Activated CD4-positive, alpha-beta T cell treated with anti-CD3 and anti-CD28 coated beads for 24 hours (primary cell): ENCODE measurements at places on chromosomes 6 and 20.

DNA sequence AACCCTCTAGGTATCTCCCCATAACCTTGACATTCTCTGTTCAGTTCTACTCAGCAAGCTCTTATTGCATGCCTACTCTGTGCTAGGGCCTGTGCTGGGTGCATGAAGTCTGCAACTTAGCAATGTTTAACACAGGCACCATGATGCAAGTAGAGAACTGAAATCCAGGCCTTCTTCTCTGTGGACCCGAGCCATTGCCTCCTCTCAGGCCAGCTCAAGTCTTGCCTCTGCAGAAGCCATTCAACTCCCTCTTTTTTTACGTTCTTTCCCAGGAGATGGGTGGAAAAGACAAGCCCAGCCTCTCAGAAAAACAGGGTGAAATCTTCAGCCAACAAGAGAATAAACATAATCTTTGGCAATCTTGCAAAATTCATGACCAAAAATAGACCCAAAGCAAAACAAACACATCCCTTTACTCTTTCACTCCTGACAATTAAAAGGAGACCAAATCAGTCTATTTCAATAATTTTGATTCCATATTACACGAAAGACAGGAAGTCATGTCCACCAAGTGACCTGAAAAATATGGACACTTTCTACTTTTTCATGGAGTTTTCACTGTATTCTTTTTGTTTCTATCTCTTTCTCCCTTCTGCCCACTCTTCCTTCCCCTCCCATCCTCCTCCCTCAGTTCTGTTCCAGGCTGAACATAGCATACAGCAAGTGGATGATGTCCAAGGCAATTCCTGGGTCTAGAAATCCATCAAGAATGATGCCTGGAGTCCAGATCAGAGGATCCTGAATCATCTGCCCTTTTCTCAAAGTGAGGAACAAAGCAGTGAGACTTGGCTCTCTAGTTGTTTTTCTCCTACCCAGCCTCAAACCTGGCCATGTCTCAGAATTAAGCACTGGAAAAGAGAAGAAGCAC lies 45.4 kb upstream of the MOCS1 start:
- DNase-seq, result no peak

DNA sequence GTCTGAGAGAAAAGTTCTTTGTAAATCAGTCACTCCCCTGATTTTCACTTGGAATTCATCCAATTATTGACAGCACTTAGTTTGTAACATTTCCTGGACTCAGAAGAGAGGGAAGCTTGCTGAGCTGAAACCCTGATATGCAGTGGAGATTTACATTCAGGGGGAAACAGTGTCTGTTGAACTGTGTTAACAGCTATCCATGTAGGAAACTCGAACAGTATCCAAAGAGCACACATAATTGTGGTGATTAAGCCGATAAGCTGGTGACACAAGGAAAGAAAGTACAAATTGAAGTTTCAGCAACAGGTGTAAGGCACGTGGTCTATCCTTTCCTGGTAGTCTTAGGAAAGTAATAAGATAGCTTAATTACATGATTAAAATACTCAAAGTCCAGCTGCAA lies 78.1 kb upstream of the FLRT3 start:
- no peak for DNase-seq

DNA sequence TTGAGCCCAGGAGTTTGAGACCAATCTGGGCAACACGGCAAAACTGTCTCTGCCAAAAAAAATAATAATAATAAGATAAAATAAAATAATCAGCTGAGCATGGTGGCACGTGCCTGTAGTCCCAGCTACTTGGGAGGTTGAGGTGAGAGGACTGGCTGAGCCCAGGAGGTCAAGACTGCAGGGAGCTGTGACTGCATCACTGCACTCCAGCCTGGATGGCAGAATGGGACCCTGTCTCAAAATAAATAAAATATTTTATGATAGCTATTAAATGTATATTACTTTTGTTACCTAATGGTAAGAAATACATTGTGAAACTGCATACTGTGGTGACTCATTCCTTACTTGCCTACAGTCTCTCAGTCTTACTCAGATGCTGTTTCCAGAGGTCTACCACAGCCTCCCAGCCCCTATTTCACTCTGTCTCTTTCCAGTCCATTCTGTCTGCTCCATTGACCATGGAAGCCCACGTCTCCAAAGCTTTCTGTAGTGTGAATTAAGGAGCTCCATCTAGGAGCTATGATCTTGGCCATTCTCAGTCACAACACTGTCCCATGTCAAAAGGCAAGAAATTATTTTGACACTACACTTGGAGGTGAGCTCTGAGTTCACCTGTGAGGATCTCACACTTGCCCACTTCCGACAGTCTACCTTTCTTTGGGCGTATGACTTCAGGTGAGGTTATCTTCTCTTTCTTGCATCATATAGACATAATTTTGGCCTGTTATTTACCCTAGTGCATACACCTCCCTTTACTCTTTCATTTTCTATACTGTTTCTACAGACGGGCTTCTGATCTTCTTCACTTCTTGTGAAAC lies 22.4 kb upstream of the SNX9 start:
- no peak for DNase-seq

DNA sequence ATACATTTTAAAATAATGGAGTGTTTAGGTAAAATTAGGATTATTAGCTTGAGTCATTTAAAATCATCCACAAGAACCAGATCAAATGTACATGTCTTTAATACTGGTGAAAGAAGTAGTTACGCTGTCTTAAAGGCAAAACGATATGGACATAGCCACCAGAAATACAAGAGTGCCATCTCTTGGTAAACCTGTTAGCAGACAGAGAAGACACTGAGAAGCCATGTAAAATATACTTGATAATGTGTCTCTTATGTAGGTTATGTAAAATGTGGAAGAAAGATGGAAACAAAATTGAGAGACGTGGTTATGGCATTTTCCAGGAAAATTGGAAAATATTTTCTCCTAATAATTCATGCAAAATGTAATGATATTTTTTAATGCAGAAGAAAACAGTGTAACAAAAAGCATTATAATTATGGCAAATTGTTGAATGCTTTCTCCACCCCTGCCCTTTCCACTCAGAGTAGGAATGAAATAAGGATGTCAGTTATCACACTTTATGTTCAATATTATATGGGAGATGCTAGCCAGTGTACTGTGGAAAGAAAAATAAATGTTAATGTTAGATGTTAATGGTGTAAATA lies 12.2 kb upstream of the SLC17A2 start:
- no peak for DNase-seq

GRCh38 chr20:20666359-20666758 lies 46.1 kb downstream of the RALGAPA2 start:
- DNase-seq, result no peak

DNA sequence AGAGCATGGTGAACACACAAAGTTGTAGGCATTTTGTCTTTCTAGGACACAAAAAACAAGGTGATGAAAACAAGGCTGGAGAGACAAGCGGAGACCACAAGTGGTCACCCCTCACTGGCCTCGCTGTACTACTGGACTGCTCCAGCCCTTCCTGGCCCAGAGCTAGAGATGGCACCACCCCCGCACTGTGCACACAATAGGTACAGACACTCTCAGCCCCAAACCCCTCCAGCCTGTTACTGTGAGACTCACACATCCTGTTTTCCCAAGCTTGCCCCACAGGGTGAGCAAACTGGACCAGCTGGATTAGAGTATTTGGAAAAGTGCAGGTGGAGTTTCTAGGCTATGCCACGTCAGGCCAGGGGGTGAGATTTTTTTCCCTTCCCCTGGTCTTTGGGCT lies 8.4 kb upstream of the ZSWIM1 start:
- DNase-seq, result no peak

GRCh38 chr6:16122197-16122596 lies 6.7 kb upstream of the MYLIP start:
- DNase-seq, result no peak

DNA sequence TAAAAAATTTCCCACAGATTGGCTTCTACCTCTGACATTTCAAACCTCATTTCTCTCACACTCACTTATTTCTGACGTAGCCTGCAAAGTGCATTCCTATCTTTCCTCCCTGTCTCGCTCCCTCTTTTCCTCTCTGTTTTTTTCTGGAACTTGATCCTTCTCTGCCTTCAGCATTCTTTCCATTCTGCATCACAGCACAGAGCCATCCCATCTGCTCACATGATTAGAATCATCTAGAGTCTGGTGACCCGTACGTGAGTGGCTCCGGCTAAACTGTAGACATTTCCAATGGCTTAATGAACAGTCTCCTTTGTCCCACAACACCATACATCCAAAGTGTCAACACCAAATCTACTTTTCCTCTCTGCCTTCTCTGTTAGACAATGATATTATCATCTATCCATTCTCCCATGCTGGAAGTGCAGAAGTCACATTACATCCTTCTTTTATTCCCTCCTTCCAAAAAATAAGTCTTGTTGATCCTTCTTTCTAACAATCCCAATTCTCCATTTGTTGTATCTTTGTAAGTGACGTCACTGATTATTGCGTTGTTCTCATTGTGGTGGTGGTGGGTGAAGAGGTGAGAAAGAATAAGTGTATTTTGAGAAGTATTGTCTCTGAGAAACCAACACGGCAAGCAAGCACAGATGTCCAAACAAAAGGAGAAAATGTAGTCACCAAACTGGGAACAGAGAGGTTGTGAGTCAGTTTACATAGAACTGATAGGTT lies 41.6 kb downstream of the OPRM1 start:
- DNase-seq, result no peak

- no peak for DNase-seq
Observed at GRCh38 chr6:7292596-7293255, 20.3 kb downstream of the SSR1 start.

DNA sequence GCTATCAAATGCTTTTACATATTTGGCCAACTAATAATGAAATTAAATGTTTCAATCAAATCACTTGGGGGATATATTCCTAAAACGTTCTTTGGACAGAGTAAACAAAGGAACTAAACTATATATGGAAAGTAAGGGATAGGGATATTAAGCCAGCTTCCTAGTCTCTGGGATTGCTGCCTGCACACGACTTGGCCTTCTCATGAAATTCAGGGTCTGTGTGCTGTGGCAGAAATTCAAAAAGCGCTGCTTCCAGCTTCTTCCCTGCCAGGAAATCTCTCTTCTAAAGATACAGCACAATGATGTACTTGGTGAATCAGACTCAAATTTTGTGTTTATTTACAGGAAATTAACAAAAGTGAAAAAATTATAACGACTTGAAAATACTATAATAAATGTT lies 206.3 kb upstream of the RAB32 start:
- DNase-seq, result no peak

DNA sequence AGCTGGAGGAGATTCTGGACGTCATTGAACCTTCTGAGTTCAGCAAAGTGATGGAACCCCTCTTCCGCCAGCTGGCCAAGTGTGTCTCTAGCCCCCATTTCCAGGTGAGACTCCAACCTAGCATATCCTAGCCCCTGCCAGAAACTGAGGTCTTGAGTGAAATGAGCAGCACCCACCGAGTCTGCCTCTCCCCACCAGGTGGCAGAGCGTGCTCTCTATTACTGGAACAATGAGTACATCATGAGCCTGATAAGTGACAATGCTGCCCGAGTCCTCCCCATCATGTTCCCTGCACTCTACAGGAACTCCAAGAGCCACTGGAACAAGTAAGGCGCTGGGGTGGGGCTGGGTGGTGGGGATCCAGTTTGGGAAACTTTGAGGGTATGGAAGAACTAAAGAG lies 4.6 kb downstream of the MEA1 start:
- no peak for DNase-seq

- DNase-seq, result peak; percentile 43
Observed at GRCh38 chr6:30814146-30815040, 69.9 kb upstream of the DDR1 start.

DNA sequence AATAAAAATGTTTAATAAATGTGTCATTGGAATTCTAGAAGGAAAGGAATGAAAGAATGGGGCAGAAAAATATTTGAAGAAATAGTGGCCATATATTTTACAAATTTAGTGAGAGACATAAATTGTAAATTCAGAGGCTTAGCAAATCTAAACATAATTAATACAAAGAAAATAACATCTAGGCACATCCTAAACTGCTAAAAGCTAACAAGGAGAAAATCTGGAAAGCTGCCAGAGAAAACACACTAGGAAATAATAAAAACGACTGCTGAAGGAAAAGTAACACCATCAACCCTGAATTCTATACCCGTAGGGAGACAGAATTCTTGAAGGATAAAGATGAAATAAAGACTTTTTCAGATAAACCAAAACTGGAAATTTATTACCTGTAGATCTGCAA lies 23.8 kb downstream of the CYB5R4 start:
- no peak for DNase-seq

- no peak for DNase-seq
Observed at GRCh38 chr20:57592263-57593092, 27.7 kb downstream of the ZBP1 start.

DNA sequence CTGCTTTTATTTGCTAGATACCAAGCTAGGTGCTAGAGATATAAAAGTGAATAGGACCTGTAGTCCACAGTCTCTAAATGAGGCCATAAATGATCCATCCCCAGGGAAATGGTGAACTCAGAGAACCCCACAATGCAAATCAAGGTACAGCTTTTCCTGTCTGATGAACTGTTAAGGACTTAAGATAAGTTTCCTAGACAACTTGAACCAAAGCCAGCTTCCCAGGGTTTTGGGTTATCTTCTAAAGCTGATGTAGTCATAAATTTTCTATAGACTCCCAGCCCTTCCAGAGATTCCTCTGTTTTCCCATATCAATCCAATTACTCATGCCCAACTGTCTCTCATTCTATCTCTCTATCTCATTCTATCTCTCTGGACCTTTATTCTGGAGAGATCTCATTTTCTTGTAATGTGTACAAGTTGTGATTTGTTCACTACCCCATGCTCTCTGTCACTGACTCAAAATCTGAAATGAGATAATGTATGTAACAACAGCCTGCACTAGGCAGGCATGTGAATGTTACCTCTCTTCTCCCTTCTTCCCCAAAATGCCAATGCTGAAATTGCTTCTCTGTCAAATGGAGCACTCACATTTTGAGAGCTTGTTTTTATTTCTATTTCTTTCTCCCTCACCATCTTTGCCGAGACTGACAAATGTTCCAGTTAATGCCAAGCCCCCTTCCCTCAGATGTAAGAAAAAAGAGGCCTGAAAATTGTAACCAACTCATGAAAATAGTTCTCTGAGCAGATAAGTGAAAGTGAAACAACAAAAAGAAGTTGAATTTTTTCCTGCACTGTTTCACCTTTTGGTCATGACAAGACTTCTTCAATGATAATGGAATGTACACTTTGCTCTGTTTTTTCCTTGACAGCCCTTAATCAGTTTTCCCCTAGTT lies 279.9 kb downstream of the SLC35F1 start:
- no peak for DNase-seq

GRCh38 chr6:33967265-33967767 lies 163.5 kb upstream of the MLN start:
- no peak for DNase-seq

DNA sequence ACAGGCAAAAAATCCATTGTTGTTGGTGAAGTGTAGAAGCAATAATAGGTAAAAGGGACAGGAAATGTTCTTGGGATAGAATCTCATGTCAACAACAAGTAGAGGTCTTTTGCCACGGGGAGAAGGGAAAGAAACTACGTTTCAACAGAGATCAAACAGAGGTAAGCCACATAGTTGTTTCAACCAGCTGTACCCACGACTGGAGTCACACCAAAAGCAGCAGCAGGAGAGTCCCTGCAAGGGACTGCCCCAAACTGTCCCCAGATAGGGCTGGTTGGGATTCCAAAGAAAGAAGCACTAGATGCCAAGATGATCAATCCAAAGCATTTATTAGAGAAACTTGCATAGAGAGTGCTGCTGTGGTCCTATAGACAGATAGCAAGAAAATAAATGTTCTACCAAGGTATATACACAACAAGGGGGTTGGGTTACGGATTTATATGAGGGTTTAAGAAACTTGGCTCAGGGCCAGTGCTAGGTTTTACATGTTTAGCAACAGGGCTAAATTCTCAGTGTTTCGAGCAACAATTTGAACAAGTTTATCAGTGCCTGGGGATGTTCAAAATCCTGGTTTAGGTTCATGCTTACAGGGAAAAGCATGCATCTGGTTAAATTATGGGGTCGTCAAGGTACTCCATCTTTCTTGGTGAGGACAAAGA lies 466.5 kb downstream of the MMUT start:
- DNase-seq, result no peak

GRCh38 chr20:50409495-50409894 lies 100.7 kb upstream of the PTPN1 start:
- DNase-seq, result no peak
